HFFc6 (cell line): ENCODE measurements at places on chromosomes 5 and 9. TPM values are rescaled to one million over a fixed set of nuclear protein-coding genes. Genes with fewer than 3 reads are reported as not detected.

PCDHGB6 gene
- 1.1 to 1.7 TPM (median 1.2 TPM) in 3 replicates for total RNA-seq

RGS14 gene
- 1.1 to 2.2 TPM (median 1.1 TPM) in 3 replicates for total RNA-seq

HTR4 gene
- total RNA-seq = not detected in 3 replicates

IFNA21 gene
- total RNA-seq = not detected in 3 replicates

EGFL7 gene
- 4.4 to 6.1 TPM (median 4.6 TPM) in 3 replicates for total RNA-seq

FAT2 gene
- total RNA-seq = not detected in 3 replicates

TMEM215 gene
- total RNA-seq = not detected in 3 replicates

SMU1 gene
- total RNA-seq = 20.0 to 21.9 TPM (median 21.0 TPM) in 3 replicates

ITGA1 gene
- 51.4 to 92.6 TPM (median 56.4 TPM) in 3 replicates for total RNA-seq

DTWD2 gene
- 5.0 to 7.3 TPM (median 6.5 TPM) in 3 replicates for total RNA-seq

DNA sequence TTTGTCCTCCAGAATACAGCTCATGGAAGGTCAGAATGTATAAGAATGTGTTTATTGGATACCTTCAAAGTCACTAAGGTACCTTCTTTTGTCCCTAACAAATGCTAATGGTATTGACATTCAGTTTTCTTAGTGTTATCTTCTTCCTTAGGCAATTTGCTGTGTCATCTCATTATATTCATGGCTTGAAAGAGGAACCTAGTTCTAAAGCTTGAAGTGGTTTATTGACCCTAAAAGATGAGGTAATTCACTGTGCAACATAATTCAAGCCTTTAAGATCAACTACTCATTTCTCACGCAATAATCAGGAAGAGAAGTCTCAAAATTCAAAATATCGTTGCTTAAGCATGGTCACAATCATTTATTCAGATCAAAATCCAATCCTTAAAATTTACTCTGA, 342.7 kb upstream of the RIOK2 start:
- no peak for DNase-seq

DNA sequence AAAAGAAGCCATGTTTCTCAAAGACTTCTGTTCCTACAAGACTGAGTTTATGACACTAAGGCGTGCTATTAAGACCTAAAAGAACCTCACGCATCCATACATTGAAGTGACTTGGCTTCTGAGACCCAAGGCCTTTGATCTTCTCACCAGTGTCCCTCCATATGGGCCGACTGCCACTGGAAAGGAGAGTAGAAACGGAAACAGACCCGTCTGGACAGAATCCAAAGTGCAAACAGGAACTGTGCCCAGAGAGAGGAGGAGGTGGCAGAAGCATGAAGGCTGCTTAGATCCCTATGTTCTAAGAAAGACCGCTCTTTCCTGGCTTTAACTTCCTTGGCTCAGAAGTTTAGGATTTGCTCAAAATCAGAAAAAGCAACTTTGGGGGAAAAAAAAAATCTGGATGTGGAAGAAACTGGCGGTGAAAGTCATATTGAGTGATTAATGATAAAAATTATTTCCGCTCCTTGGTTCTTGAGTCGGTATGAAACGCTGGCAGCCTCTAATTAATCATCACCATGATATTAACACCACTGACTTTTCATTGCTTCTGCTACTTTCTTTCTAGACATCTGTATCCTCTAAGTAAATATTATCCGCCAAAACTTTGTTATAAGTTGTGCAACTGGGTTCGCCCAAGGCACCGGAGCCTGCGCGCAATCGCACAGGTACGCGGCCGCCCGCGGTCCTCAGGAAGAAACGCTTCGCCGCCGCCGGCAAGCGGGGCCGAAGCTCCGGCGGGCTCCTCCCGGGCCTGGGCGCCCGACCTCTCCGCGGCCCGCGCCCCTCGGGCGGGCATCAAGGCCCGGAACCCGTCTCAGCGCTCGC, 726 bp downstream of the DAP start:
- DNase-seq = peak; percentile 41

DNA sequence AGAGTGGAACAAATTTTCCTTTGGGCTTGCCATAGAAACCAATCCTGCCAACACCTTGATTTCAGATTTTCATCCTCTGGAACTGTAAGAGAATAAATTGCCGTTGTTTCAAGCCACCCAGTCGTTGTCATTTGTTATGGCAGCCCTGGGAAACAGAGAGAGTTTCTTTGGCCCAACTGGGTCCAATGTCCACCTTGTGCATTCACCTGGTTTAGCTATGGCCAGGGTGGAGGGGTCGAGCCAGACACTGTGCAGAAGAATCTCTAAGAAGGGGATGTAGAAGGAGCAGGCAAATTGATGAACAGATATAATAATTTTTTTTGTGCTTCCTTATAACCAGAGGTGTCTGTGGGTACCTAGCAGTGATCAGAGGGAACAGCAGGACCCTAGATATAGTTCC, 9.8 kb downstream of the KIF4B start:
- no peak for DNase-seq

- DNase-seq = no peak
These were observed 443.8 kb upstream of the CYLC2 start for GRCh38 chr9:102551346-102551745.

DNA sequence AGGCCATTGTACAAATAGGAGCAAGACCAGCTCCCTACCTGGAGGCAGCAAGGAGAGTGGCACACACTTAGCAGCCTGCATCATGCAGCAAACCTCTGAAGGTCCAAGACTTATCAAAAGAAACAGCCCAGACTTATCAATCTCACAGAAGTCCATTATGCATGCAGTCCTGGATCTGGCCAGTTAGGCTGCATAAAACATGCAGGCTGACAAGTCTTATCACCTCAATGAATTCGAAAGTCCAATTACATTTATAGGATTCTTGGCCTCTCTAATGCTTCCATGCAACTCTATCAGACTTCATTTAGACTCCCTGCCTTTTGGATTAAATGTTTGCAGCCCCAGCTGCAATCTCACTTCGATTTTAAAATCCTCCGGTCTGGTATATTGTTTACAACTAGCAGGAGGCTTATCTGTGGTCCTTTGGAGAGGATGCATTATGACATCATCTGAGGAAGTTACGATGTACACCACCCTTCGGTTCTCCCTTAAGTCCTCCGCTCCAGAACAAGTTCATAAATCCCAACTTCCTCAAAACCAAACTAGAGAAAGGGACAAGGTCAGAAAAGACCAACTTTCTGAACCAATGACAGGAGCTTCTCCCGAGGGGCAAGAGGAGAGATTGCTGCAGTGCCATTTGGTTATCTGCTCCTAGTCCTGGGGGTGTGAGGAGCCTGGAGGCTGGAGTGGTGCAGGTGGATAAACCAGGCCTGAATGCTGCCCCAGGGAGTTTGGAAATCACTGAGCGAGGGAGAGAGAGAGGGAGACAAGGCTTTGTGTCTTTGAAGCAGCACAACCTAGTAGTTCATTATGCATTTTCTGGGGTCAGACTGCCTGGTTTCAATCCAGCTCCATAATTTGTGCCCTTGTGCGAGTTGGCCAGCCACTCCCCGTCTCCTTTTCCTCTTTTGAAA, 313.9 kb downstream of the TLE1 start:
- DNase-seq = no peak

DNA sequence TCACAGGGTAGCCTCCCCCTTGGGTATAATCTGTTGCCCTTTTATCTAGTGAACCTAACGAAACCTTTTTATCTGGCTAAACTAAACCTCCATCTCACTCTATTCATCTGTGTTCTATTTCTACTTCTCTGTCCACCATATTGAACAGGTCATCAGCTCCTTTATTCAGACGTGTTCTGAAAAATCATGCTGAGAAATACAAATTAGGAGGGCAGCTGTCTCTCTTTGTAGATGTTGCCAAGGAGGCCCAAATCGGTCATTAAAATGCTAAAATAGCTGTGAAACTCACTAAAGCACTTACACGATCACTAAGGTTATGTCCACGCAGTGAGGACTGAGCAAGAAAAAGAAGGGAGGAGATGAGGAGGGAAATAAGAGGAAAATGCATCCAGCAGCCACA, 115.6 kb upstream of the RETREG1 start:
- DNase-seq = no peak

DNA sequence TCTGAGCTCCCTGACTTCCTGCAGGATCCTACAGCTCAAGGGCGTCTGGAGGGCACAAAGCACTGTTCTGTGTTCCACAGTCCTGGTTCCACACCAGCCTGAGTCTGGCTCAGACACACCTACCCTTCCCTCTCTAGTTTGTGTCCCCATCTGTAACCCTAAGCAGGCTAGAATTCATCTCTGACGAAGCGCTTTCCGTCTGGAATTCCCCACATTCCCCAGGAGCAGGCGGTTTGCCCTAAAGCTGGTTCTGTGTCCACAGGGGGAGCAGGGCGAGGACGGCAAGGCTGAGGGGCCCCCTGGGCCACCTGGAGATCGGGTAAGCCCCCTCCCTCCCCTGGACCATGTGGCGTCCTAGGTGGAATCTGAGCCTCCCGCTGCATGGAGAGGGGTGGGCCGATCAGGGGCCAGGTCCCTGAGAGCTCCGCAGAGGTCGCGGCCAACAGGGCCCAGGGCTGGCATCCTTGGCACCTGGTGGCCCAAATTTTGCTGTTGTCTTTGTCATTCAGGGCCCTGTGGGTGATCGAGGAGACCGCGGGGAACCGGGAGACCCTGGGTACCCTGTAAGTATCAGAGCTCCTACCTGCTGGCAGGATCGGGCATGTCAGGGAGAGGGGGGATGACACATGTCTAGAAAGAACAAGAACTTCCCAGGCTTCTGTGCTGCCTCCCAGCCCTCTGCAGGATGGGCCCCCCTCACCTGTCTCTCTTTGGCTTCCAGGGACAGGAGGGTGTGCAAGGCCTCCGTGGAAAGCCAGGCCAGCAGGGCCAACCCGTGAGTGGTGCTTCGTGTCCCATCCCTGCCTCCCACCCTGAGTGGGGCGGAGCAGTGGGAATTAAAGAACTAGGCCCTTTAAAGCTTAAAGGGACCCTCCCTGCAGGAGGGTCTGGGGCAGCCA, 34.5 kb upstream of the ORM1 start:
- DNase-seq = peak; percentile 67

GRCh38 chr9:69400470-69400869, 75.5 kb downstream of the ENTREP1 start:
- DNase-seq = no peak

GRCh38 chr5:124642151-124642550, 104.3 kb downstream of the ZNF608 start:
- DNase-seq = no peak

DNA sequence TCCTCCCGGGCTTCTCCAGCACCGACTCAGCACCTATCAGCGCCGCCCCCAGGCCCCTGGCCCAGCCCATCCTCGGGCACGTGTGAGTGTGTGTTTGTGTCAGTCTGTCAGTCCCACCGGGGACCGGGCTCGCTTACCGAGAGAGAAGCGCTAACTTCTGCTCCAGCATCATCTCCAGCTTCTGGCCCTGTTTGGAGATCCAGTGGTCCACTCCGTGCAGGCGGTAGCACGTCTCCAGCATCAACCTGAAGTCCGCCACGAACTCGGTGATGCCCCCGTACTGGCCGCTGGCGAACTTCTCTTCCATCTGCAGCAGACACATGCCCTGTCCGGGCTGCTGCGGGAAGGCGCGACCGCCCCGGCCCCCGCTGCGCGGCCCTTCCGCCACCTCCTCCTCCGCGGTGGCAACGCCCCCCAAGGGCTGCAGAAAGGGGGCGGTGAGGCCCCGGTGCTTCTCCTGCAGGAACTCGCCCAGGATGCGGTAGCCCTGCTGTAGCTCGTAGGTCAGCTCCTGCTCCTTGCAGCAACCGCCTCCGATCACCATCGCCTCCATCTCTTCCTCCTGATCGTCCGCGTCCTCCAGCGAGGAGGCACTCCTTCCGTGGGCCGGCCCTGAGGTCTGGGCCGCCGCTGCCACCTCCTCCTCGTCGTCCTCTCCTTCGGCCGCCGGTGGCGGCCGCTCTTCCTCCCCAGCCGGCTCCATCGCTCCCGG, 8.2 kb downstream of the RANBP6 start:
- DNase-seq = peak; percentile 84

GRCh38 chr5:78458843-78459242, 98.4 kb downstream of the SCAMP1 start:
- DNase-seq = no peak

- no peak for DNase-seq
These were observed 535.2 kb downstream of the IRX1 start for GRCh38 chr5:4130819-4131218.

DNA sequence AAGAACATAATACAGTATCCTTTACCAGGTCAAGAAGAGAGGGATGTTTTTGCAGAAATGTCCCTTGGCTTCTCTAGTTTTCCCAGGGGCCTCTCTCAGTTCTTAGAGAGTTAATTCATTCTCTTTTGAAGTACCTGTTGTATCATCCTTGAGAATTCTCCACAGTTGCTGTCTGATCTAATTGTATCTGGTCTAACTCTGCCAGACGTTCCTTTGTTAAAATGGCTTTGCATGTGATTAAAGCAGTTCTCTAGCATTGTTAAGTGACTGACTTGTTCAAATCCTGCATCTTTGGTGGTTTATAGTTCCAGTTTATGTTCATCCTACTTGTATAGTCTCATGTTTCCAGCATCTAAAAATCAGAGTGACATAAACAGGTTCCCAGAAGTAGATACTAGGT, 65.0 kb downstream of the KIAA1958 start:
- no peak for DNase-seq

- DNase-seq = no peak
These were observed 249.1 kb downstream of the ENC1 start for GRCh38 chr5:74391410-74391809.

- DNase-seq = no peak
These were observed 515.6 kb upstream of the ST8SIA4 start for GRCh38 chr5:101418713-101419118.

- DNase-seq = no peak
These were observed 48.1 kb downstream of the PAX5 start for GRCh38 chr9:36985769-36986467.

GRCh38 chr5:79793304-79793703, 103.7 kb downstream of the CMYA5 start:
- no peak for DNase-seq

GRCh38 chr5:128121651-128122050, 38.1 kb downstream of the SLC12A2 start:
- peak; percentile 1 for DNase-seq
